ENCODE measurements at places on chromosomes 12 and 14. TPM values are rescaled to one million over a fixed set of nuclear protein-coding genes. Genes with fewer than 3 reads are reported as not detected.

The IQSEC3 gene
- 5.0 TPM for polyA plus RNA-seq

GRCh38 chr14:84806622-84807021 lies 723.3 kb upstream of the FLRT2 start:
- no peaks in the 10 kb centered on the region for H3K36me3 ChIP-seq
- H3K4me1 ChIP-seq: peaks cover 5% of the 10 kb centered on the region
- no peak overlapping the region for H3K27ac ChIP-seq

GRCh38 chr14:44369401-44370123 lies 137.5 kb downstream of the FSCB start:
- no peak for DNase-seq
- no peaks in the 10 kb centered on the region for H3K36me3 ChIP-seq
- H3K4me3 ChIP-seq: no peak overlapping the region
- no peak overlapping the region for H3K27ac ChIP-seq
- no peaks in the 10 kb centered on the region for H3K27me3 ChIP-seq

- no peak overlapping the region for H3K27ac ChIP-seq
- no peaks in the 10 kb centered on the region for H3K4me1 ChIP-seq
- H3K36me3 ChIP-seq: no peaks in the 10 kb centered on the region
These were observed 410.1 kb upstream of the MGAT4C start for GRCh38 chr12:86666316-86666715.

GRCh38 chr14:82134411-82134810 lies 600.8 kb upstream of the SEL1L start:
- no peak overlapping the region for H3K27ac ChIP-seq
- no peaks in the 10 kb centered on the region for H3K4me1 ChIP-seq
- no peak for DNase-seq
- no peaks in the 10 kb centered on the region for H3K27me3 ChIP-seq
- no peaks in the 10 kb centered on the region for H3K36me3 ChIP-seq

GRCh38 chr14:50957296-50957695 lies 13.0 kb upstream of the PYGL start:
- H3K27me3 ChIP-seq: no peaks in the 10 kb centered on the region
- no peak overlapping the region for H3K4me3 ChIP-seq
- no peaks in the 10 kb centered on the region for H3K36me3 ChIP-seq
- no peak overlapping the region for H3K27ac ChIP-seq
- peaks cover 29% of the 10 kb centered on the region for H3K4me1 ChIP-seq

The KRT6B gene
- polyA plus RNA-seq: 0.20 TPM
